Fibroblast of skin of left quadriceps (primary cell): ENCODE measurements at places on chromosomes 2 and 18.

- DNase-seq = peak; percentile 61
Measured at GRCh38 chr2:120287183-120288015, 34.7 kb downstream of the RALB start.

- DNase-seq = no peak
Measured at GRCh38 chr2:101367508-101367907, 19.8 kb downstream of the CREG2 start.

- no peak for DNase-seq
Measured at GRCh38 chr2:241842620-241843211, 16.0 kb downstream of the PDCD1 start.

GRCh38 chr18:22167471-22168241 is 1.7 kb upstream of the GATA6 start:
- no peak for DNase-seq

GRCh38 chr2:136957044-136957443 is 191.7 kb downstream of the THSD7B start:
- no peak for DNase-seq

GRCh38 chr2:153575171-153575853 is 96.8 kb upstream of the RPRM start:
- no peak for DNase-seq

DNA sequence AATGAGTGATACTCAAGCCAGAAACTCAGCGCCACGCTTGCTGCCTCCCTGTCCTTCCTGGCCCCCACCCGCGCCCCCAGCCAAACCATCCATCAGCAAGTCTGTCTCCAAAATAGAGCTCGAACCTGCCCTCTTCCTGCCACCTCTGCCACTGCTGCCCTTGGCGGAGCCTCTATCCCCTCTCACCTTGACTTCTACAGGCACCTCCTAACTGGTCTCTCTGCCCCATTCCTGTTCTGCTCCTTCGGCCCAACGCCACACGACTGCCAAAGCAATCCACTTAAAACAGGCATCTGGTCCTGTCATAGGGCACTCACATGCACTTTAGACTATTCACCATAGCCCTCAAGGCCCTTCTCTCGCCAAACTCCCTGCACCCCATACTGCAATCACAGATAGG is 210.3 kb upstream of the SMAD2 start:
- no peak for DNase-seq

DNA sequence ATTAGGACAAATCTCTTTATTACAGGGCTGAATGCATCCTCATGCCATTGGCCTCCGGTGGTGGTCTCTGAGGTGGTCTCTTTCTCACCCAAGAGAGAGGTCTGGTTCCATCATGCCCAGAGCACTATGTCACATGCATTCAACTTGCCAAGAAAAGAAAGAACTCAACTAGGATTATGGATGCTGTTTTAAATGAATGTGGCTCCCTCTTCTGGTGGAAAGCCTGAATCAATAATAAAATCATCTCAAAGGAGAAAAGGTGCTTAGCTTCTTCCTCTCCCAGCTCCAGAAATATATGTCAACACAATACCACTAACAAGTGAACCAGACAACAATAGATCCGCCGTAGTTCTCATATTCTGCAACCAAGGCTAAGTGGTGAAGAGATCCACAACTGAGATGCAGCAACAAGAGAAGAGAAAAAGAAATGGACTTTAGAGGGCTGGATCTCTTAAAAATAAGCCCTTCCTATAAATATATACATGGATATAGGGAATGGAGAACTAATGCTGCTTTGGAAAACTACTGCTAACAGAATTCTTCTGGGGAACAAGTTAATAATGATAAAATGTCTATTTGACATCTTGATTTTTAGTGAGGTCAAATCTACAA is 396.8 kb downstream of the NCKAP5 start:
- peak; percentile 49 for DNase-seq

- DNase-seq = no peak
Measured at GRCh38 chr2:111031546-111032478, 88.9 kb upstream of the BCL2L11 start.

GRCh38 chr2:56333812-56334485 is 150.2 kb downstream of the CCDC85A start:
- no peak for DNase-seq

DNA sequence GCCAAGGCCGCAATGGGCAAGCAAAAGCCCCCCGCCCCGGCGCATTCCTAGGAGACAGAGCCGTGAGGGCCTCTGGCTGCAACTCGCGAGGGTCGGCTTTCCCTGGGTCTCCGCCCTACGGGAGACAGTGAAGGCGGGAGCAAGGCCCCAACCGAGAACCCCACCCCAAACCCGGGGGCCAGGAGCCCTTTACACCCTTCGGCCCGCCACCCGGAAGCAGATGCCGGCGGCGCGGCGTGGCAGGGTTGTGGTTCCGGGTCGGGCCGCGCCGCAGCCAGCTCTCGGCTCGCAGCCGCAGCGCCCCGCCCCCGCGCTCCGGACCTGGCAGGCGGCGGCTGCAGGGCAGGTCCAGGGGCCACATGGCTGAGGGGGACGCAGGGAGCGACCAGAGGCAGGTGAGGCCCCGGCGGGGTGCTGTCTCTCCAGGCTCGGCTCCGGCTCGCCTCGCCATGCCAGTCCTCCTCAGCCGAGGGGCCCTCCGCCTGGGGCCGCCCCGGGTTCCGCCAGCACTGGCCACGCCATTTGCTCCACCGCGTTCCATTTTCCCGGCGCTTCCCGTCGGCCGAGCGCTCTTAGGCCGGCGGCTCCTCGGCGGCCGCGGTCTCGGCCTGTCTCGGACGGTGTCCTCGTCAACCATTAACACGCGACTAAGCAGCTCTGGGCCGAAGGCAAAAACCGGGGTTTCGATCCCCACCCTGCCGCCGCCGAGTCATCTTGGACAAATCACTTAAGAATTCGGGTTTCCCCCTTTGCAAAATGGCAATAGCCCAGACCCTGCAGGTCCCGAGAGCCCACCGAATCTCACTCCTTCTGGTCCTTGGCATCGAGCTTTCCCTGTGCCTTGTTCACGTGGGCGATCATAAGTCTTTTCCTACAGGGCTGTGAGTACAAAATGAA is at the start of gene IMPACT:
TSS of gene IMPACT (plus strand) at position 273 of the 897 bp plus-strand sequence. CDS start at position 360, 87 bp downstream.
- DNase-seq = peak; percentile 66

DNA sequence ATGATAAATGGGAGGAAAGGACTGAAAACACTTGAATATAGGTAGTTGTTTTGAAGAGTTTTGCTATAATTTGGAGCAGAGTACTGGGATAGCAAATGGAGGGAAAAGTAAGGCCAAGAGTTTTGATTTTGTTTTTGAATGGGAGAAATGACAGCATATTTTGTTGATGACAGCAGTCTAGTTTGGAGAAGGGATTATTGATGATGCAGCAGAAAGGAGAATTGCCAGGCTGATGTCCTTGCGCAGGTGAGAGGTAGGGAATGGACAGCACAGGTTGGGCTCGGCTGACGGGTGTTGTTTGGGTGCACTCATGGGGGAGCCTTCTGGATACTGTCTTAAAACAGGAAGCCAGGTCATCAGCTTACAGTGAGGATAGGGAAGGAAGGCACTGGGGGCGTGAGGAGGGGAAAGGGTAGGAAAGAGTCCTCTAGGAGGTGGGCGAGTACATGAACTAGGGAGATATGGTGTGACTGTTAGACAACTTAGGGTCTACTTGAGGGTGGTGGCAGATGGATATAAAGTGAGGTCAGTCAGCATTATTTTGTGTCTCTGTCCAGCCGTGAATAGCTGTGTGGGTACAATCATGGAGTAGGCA is 10.4 kb downstream of the NCAPH start:
- no peak for DNase-seq

- DNase-seq = no peak
Measured at GRCh38 chr18:45670281-45670962, 53.6 kb upstream of the SLC14A1 start.

DNA sequence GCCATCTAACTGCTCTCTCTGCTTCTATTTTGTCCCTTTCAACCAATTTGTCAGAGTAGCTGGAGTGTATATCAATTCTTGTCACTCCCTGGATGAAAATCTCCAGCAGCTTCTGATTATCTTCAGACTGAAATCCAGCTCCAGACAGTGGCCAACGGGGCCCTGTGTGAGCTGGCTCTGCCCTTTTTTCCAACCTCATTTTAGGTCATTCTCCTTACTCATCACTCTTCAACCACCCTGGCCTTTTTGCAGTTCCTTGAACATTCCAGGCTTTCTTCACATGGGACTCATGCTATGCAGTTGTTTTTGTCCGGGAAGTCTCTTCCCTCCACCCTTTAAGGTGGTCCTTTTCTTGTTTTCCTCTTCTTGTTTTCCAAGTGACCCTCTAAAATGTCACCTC is 15.4 kb upstream of the FAP start:
- no peak for DNase-seq

- DNase-seq = no peak
Measured at GRCh38 chr2:170973225-170973491, 44.1 kb downstream of the GORASP2 start.

DNA sequence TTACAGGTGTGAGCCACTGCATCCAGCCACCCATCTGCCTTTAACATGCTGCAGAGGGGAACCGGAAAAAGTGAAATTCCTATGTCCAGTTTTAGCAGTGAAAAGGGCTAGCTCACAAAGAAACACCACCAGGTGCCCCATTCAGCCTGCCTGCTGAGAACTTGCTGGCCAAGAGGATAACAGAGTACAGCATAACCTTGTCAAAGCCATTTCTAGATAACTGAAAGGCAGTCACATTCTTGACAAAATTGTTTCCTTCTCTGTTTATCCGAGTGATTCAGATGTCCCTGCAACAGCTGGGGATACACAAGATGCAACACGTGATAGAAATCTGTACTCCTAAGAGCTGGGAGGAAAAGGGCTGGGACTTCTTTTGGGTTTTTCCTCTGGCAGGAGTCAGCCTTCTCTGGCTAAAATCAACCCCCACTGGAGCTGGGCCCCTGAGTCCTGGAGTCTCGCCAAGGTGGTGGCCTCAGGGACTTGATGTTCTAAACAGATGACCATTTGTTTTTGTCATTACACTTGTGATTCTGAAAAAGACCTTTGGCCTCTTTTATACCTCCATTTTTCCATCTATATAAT is 505.4 kb downstream of the BCL11A start:
- no peak for DNase-seq

GRCh38 chr2:55550368-55551102 is 31.0 kb downstream of the CFAP36 start:
- DNase-seq = peak; percentile 25

GRCh38 chr2:48719480-48720177 is 35.9 kb downstream of the LHCGR start:
- DNase-seq = no peak

DNA sequence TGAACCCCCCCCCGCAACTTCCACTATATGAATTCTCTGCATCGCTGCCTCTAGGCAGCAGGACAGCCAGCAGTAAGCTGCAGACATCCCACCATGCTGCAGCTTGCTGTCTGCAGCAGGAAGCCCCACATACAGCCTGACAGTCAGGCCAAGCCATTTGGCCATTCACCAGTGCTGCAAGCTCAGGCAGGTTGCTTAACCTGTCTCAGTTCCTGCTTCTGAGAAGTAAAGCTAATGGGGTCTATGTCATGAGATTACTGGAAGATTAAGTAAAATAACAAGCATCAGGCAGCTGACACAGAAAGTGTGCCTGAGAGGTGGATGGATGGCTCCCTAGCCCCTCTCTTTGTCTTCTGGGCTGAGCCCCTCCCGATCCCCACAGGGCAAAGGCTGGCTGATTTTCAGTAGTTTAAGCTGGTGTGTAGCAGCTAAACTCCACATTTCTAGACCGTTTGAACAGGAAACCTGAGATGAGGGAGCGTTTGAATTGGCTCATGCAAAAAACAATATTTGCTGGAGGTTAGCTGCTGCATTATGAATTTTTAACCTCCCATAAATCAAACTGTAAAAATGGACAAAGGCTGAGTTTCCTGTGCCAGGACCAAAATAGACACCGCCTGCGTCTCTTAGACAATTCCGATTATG is 193.8 kb upstream of the ARL4C start:
- DNase-seq = no peak

- DNase-seq = no peak
Measured at GRCh38 chr2:66526180-66526579, 91.3 kb downstream of the MEIS1 start.

DNA sequence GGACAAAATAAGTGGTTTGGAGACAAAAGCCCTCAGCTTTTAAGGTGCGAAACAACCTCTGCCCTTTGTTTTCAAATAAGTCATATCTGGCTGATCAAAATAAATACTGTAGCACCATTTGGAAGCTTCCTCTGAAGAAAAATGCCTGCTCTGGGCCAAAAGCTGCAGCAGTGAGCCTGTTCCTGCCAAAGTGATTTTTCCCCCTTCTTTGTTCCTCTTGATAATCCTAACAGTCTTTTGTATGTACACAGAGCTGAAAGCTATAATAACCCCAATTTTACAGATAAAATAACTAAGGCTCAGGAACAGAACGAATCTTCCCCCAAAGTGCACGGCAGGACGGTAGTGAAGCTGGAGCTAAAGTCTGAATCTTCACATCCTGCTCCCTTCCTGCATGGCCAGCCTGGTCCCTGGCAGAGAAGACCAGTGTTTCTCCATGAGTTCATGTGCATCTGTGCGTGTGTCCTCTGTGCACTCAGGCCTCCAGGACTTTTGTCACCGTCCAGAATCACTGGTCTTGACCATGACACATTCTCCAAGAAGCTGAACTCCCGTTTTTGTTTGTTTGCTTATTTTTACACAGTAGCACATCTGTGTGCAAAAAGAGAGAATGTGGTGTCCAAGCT is 2114.1 kb upstream of the PIK3C3 start:
- no peak for DNase-seq

GRCh38 chr2:18544171-18544570 is 16.3 kb downstream of the RDH14 start:
- DNase-seq = no peak

DNA sequence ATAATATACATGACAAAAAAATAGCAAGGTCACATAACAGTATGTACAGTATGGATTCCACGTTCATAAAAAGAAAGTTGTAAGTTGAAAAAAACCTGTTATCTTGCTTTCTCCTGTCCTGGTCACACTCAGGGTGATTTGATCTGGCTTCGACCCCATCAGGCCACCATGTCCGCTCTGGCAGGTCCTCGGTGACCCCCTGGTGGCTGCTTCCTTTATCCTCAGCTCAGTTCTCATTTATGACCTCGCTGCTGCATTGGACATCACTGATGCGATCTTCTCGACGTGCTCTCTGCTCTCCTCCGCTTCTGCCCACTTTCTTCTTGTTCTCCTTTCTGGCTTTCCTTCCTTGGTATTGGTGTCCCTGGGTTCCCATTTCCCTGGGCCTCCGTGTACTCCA is 29.7 kb downstream of the DGKD start:
- no peak for DNase-seq

- no peak for DNase-seq
Measured at GRCh38 chr18:8856769-8857393, 151.5 kb downstream of the MTCL1 start.

GRCh38 chr2:96951125-96951654 is 35.2 kb downstream of the FAM178B start:
- no peak for DNase-seq

- no peak for DNase-seq
Measured at GRCh38 chr2:239160226-239161143, 240.3 kb downstream of the HDAC4 start.

GRCh38 chr2:76187415-76187814 is 476.7 kb upstream of the GCFC2 start:
- DNase-seq = no peak

GRCh38 chr18:23814991-23815614 is 125.8 kb downstream of the LAMA3 start:
- no peak for DNase-seq
